ENCODE measurements at places on chromosomes 3 and 15. TPM values are rescaled to one million over a fixed set of nuclear protein-coding genes. Genes with fewer than 3 reads are reported as not detected.

Gene C2CD4A
- not detected for total RNA-seq

Gene TGM5
- total RNA-seq: 0.24 TPM

Gene CHAC1
- 1.9 TPM for total RNA-seq

Gene IGSF10
- not detected for total RNA-seq
